ENCODE measurements at places on chromosomes 1 and 21.

GRCh38 chr1:191152776-191153175 is 675.1 kb upstream of the BRINP3 start:
- DNase-seq = no peak

DNA sequence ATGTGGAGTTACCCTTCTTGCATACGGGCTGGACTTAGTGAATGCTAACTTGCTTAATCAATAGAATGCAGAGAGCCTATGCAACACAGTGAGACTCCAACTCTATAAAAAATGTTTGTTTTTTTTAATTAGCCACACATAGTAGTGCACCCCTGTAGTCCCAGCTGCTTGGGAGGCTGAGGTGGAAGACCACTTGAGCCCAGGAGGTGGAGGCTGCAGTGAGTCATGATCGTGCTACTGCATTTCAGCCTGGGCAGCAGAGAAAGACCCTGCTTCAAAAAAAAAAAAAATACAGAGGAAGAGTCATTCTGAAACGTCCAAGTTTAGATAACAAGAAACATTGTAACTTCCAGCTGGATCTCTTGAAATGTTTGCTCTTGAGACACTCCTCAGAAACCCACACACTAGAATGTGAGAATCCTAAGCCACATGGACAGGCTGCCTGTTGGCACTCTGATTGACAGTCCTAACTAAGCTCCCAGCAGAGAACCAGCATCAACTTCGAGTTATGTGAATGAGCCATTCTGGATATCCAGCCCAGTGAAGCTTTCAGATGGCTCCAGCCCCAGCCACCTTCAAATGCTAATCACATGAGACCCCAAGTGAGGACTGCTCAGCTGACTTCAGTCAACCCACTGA is 20.0 kb upstream of the CAP1 start:
- DNase-seq = no peak

DNA sequence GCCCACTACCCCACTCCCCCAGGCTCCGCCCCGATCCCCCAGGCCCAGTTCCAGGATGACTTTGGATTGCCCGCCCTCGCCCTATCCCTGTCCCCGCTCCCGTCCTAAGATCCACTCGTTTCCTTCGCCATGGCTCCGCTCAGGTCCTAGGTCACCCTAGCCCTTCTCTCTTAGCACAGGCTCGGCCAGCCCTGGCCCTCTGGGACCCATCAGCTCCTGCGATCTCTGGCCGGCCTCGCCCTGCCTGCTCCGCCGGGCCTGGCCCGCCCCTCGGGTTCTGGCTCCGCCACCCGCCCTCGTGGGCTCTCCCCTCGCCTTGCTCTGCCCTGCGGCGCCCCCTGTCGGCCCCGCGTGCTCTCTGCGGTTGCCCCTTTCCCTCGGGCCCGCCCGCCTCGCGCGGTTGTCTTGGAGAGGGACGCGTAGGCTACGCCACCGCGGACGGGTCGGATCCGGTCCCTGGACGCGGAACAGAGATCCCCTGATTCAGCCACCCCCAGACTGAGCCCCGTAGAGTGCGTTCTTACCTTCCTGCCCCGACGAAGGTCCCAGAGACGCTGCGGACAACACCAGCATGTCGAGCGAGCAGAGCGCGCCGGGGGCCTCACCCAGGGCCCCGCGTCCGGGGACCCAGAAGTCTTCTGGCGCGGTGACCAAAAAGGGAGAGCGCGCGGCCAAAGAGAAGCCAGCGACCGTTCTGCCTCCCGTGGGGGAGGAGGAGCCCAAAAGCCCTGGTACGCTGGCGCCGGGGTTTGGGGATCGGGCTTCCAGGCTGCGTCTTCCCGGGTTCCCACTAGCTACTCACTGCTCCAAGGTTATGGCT is at the start of gene LRRC71:
LRRC71 (plus strand) TSS at position 400 of the 820 bp plus-strand sequence; CDS start at position 572, 172 bp downstream.
- DNase-seq = peak; percentile 92

- peak; percentile 57 for DNase-seq
These were observed 183.3 kb upstream of the TMEM51 start for GRCh38 chr1:14970115-14970798.

GRCh38 chr1:167438171-167439138 is 79.9 kb downstream of the CD247 start:
- no peak for DNase-seq

DNA sequence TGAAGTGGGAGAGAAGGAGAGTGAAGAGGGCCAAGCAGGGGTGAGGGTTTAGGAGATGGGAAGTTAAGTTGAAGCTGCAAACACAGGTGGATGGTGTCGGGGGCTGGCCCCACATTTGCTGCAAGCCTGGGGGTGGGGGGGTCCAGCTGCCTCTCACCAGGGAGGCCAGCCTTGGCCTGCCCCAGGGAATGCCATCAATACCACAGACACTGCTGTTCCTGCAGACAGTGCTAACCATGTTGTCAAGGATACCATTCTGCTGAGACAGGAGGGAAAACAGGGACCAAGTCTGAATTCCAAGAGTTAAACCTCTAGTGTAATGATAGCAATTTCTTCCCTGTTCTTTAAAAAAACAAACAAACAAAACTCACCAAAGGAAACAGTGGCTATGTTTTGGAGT is 8.0 kb downstream of the MECR start:
- DNase-seq = no peak

GRCh38 chr1:111538343-111539025 is 35.1 kb upstream of the ADORA3 start:
- DNase-seq = no peak

DNA sequence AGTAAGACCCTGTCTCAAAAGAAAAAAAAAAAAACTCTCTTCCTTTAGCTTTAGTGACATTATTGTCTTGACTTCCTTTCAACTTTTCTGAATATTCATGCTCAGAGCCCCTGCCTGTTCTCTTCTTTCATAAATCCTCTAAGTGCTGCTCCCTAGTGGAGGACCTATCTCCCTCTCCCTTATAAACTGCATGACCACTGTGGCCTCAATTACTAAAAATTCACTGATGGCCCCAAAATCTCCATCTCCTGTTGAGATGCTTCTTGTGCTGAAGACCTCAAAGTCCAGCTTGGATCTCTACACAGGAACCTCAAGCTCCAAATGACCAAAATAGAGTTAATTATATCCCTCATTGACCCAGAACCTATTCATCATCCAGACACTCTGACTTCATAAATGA is 7.8 kb downstream of the ITLN1 start:
- no peak for DNase-seq

DNA sequence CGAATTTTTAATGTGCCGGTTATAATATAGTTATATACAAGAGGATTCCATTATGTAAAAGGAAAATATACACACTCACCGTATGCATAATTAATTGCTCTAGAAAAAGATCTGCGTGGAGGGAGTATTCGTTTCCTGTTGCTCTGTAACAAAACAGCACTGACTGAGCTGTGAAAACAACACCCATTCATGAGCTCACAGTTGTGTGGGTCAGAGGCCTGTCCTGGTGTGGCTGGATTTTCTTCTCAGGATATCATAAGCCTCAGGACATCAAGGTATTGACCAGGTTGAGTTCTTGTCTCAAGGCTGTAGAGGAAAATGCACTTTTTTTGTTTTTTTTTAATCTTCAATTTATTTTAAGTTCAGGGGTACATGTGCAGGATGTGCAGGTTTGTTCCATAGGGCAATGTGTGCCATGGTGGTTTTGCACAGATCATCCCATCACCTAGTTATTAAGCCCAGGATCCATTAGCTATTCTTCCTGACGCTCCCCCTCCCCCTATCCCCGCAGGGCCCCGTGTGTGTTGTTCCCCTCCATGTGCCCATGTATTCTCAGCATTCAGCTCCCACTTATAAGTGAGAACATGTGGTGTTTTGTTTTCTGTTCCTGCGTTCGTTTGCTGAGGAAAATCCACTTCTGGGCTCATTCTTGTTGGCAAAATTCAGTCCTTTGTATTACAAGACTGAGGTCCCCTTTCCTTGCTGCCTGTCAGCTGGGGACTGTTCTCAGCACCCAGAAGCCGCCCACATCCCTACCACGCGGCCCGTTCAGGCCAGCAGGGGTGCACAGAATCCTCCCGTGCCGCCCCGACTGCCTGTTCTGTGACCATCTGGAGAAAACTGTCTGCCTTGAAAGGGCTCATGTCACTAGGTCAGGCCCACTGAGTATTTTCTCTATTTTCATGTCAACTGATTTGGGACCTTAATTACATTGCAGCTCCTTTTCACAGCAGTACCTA is 87.4 kb upstream of the ERRFI1 start:
- no peak for DNase-seq

DNA sequence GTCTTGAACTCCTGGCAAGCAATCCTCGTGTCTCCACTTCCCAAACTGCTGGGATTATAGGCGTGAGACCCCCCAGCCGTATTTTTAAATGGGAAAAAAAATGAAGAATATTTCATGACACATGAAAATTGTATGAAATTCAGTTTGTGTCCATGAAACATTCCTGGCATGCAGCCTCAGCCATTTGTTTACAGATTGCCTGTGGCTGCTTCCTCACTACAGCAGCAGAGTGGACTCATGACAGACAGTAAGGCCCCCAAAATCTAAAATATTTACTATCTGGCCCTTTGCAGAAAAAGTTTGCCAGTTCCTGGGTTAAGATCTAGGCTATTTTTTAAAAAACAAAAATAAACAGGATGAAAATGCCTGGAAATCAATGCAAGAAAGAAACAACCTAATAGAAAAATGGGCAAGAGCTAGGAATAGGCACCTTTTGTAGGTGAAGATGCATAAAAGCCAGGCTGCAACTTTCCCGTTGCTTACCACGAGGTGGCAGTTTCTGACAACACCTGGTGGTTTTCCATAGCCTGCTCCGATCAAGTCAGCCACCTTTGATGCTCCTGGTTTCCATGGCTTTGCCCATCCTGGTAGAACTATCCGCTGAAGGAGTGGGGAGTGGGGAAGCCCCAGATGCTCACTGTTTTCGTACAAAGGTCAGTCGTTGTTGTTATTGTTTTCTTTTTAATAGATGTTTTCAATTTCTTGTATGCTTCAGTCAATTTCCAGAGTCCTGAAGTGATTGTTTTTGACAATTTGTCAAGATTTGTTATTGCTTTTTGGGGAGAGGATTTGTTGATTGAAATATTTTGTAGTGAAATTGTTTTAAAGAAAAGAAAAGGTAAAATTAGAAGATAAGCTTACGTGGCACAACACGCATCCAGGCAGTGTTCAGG is 24.3 kb downstream of the UBE2Q1 start:
- DNase-seq = no peak

DNA sequence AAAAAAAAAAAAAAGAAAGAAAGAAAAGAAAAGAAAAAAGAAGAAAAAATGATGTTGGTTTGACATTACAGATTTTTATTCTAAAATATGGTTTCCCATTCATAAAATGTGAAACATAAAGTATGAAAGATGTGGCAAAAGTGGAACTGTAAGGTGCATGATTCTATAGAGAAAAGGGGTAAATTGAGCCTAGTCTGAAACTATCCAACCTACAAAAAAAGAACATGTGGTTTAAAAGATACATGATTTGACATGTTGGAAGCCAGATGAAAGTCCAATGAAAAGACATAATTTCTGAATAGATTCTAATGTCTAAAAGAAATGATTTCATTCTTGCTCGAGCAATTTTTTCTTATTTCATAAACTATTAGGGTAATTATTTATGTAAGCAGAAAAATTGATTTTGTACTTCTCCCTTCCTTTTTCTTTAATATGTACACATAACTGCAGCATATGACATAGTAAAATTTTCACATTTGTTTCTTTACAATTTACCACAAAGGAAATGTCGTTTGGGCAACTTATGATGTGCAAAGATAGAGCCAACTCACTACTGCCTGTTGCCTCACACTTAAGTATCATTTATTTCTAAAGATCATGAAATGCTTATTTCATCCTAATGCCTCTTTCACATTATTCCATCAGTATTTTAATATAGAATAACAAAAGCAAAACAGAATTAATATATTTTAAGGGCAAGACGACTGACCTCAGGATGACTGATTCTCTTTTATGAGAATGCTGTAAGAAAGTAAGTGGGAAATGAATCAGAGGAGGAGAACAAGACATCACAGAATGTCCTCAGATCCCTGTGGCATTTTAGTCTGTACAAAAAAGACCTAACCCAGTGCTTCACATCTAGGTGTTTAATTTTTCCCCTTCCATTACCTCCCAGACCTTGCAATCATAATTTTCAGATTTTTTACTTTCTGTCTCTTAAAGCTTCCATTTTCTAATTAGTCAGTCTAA is 165.8 kb upstream of the HMCN1 start:
- peak; percentile 70 for DNase-seq

Measured in suppressor macrophage treated with lipopolysaccharide for 4 hours (primary cell).